Tracheal epithelial cell (primary cell): ENCODE measurements at places on chromosomes 5 and 9. TPM values are rescaled to one million over a fixed set of nuclear protein-coding genes. Genes with fewer than 3 reads are reported as not detected.

Gene MOB3B
- total RNA-seq: 0.85 and 1.4 TPM in 2 replicates

Gene PCDHA6
- total RNA-seq: 0.43 and 0.48 TPM in 2 replicates

Gene FOXI1
- not detected in 2 replicates for total RNA-seq

Gene RMI1
- total RNA-seq: 3.1 and 6.8 TPM in 2 replicates

Gene TRPM6
- total RNA-seq: under 0.01 TPM in 1 of 2 replicates, not detected in the other

Gene BAAT
- total RNA-seq: 0.24 TPM in 1 of 2 replicates, not detected in the other

Gene SHISAL2B
- total RNA-seq: not detected in 2 replicates

Gene GCNT4
- total RNA-seq: 3.6 and 4.7 TPM in 2 replicates

Gene WDR41
- total RNA-seq: 160 and 176 TPM in 2 replicates

Gene RLN2
- 0.64 TPM in 1 of 2 replicates, not detected in the other for total RNA-seq

Gene SPINK1
- total RNA-seq: 3.6 TPM in 1 of 2 replicates, not detected in the other

Gene FYB1
- 1.4 and 7.5 TPM in 2 replicates for total RNA-seq

Gene CAMK4
- 1.1 and 2.2 TPM in 2 replicates for total RNA-seq

Gene ADRA1B
- total RNA-seq: 1.2 TPM in 1 of 2 replicates, not detected in the other

Gene OR1L4
- total RNA-seq: not detected in 2 replicates

Gene LECT2
- not detected in 2 replicates for total RNA-seq

Gene FCHSD1
- total RNA-seq: 10.0 and 24.8 TPM in 2 replicates

Gene SEMA6A
- total RNA-seq: 1.7 and 7.2 TPM in 2 replicates

Gene IL7R
- 1.4 TPM in 1 of 2 replicates, not detected in the other for total RNA-seq

Gene TRIM36
- total RNA-seq: 1.3 and 3.6 TPM in 2 replicates

Gene RGS7BP
- not detected in 2 replicates for total RNA-seq
